ENCODE measurements at places on chromosomes 2 and 18. TPM values are rescaled to one million over a fixed set of nuclear protein-coding genes. Genes with fewer than 3 reads are reported as not detected.

GRCh38 chr2:28080911-28081310 lies 190.4 kb downstream of the BABAM2 start:
- DNase-seq, result no peak

- no peak for DNase-seq
These were observed 456.6 kb upstream of the REG3G start for GRCh38 chr2:78568782-78569373.

The INHA gene
- 4.1 TPM for total RNA-seq

GRCh38 chr2:12861344-12861930 lies 144.7 kb downstream of the TRIB2 start:
- DNase-seq, result no peak

The SCN3A gene
- total RNA-seq, result not detected

DNA sequence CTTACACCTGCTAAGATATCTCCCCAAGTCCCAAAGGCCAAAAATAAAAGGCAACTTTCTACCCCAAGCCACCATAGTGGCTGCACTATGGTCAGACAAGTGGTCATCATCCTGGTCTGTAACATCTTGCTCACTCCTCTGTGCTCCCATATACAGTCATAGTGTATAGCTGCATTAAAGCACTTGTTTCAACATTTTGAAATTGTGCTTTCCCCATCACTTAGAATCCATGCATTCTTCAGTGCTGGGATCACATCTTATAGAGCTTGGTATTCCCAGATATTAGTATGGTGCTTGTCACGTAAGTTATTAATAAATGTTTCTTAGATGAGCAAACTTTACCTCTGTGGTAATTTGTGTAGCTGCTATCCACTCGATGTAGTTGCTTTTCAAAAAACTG lies 40.4 kb upstream of the CDC42EP3 start:
- no peak for DNase-seq

The INPP1 gene
- total RNA-seq, result 13.3 TPM

DNA sequence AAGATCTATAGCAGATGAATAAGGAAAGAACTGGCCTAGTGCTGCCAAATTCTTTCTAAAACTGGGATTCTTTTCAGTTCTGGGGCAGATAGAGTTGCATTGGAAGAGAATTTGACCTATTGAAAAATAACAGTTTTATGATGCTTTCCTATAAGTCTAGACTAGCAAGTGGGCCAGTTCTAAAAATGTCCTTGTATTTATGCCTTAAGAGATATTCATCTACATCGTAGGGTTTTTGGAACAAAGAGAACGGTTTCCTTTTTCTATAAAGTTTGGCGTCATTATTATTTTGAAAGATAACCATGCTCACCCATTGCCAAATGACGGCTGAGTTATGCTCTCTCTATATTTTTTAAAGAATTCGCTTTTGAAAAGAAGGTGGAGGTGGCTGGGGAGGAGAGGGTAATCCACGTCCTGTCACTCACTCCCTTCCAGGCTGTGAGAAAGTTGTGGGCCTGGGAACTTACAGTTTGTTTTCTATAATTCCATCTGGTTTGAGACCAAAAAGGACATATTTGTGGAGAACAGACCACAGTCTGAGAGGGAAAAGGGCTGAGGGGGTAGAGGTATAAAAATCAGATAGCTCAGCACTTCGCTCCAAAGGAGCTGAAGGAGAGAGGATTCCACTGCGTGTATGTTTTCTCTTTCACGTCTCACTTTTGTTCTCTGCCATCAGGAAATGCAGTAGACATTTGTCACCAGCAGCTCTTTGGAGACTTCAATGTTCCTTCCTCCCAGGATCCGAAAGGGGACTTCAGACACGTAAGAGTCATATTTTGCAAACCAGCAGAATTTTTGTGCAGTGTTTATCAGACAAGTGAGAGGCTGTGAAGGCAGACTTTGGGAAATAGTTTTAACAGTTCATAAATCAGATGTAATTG lies 281.9 kb upstream of the FN1 start:
- DNase-seq, result no peak

DNA sequence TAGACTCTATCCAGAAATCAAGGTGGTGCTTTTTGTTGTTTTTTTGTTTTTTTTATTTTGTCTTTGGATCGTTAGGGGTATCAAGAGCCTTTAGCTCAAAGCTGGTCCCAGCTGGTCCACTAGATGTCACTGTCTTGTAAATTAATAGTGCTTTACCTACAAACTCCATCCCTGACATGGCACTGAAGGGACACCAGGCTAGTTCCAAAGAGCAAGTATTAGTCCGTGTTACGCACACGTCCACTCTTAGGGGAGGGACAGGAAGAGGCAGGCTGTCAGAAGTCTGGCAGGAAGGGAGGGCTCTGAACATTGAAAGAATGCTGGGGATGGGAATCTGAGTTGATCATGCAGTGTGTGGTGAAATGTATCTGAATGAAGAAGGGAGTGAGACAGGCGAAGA lies 85.9 kb upstream of the CCBE1 start:
- DNase-seq, result peak; percentile 72

The RRM2 gene
- total RNA-seq, result 191 TPM

DNA sequence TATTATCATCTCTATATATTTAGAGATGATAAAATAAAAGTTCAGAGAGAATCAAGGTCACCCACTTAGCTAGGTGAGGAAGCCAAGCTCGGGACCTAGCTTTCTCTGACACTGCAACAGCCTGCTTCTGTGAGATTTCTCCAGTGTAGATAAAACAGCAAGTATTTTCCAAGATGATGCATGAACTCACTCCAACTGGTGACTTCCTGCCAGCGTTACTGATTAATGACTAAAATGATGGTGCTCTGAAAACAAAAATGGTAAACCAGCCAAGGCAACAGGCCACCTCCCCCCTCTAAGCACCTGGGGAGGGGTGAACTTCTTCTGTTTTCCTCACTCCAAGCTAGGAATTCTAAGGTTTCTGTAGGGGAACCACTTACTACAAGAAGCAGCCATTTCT lies 510.2 kb upstream of the ID2 start:
- DNase-seq, result no peak

DNA sequence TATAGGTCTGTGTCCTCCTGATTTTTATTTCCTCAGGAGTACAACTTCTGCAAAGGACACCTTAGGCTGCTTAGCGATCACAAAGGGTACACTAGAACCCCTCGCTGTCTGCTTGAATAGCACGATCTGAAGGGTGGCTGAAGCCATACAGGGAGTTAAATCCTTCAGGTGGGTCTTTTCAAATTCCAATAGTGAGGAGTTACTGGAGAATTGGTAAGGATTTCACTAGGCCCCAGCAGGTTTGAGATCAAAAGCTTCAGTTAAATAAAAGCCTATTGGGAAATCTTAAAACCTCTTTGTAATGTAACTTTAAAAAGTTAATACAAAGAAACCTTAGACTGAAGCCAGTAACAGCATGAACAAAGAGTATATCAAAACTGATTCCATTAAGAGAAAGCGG lies 613.1 kb downstream of the ZEB2 start:
- no peak for DNase-seq

DNA sequence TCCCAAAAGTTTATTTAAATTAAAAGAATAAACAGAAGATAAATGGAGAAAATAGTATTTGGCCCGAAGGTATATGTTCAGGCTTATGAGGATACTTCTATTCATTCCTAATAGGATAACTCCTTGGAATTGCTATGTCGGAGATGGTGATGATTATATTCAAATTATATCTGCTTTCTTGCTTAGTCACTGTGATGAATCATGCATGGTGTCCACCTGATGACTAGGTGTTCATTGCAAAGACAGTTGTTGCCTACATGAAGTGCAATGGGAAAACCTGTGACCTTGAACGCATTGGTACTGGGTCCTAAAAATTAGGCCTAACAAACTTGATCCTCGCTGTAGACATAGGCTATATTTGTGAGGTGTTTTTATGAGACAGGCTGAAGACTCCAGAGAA lies 617.3 kb upstream of the ZEB2 start:
- no peak for DNase-seq

The EML6 gene
- 19.9 TPM for total RNA-seq

DNA sequence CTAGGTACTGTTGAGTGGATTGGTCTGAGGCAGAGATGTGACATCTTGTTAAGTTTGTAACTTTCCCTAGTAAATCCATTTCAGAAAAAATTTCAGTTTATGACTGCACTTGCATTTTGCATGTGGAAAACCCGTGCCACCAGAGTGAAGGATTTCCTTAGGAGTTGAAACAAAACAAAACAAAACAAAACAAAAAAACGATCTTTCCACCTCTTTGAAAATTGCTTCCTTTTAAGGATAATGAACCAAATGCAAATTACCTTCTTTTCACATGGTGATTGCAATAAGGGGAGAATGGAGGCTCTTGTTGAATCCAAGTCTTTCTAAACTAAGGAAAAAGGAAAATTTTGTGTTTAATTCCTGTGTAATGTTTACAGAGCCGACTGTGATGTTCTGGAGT lies 43.2 kb downstream of the PHLPP1 start:
- DNase-seq, result no peak

GRCh38 chr2:2705871-2706270 lies 374.8 kb upstream of the MYT1L start:
- no peak for DNase-seq

DNA sequence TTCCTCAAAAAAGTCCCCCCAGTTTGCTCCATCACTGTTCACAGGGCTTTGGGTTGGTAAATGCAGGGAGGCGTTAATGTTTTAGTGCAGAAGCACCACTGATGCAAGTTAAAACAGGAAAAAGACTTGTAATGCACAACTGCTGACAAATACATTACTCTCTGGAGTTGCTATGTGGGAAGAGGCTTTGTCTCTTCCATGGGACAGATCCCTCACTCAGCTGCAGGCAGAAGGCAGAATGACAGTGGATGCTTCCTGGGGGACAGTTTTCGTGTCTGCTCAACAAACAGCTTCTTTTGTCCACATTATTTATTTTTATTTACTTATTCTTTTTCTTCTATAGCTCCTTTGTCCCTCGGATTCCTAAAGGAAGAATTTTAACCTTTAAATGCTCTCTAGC lies 22.7 kb upstream of the KCNE4 start:
- no peak for DNase-seq

GRCh38 chr2:166357068-166357949 lies 18.4 kb downstream of the SCN9A start:
- DNase-seq, result no peak

- DNase-seq, result no peak
These were observed 32.2 kb downstream of the ZNF532 start for GRCh38 chr18:58896734-58897508.

- no peak for DNase-seq
These were observed 90.5 kb downstream of the INHBB start for GRCh38 chr2:120436460-120436739.

GRCh38 chr2:180952082-180952481 lies 28.3 kb upstream of the UBE2E3 start:
- DNase-seq, result no peak

- peak; percentile 49 for DNase-seq
These were observed 22.1 kb upstream of the EVA1A start for GRCh38 chr2:75582840-75583239.

The C2orf92 gene
- total RNA-seq, result 4.9 TPM

The CXCR1 gene
- not detected for total RNA-seq

- no peak for DNase-seq
These were observed 897.6 kb downstream of the BCL11A start for GRCh38 chr2:59655809-59656208.

The FAM237A gene
- not detected for total RNA-seq

The EVX2 gene
- total RNA-seq, result not detected

The OTX1 gene
- 3.0 TPM for total RNA-seq

The SERPINB13 gene
- total RNA-seq, result not detected

GRCh38 chr2:38192976-38193375 lies 117.0 kb upstream of the CYP1B1 start:
- DNase-seq, result no peak

DNA sequence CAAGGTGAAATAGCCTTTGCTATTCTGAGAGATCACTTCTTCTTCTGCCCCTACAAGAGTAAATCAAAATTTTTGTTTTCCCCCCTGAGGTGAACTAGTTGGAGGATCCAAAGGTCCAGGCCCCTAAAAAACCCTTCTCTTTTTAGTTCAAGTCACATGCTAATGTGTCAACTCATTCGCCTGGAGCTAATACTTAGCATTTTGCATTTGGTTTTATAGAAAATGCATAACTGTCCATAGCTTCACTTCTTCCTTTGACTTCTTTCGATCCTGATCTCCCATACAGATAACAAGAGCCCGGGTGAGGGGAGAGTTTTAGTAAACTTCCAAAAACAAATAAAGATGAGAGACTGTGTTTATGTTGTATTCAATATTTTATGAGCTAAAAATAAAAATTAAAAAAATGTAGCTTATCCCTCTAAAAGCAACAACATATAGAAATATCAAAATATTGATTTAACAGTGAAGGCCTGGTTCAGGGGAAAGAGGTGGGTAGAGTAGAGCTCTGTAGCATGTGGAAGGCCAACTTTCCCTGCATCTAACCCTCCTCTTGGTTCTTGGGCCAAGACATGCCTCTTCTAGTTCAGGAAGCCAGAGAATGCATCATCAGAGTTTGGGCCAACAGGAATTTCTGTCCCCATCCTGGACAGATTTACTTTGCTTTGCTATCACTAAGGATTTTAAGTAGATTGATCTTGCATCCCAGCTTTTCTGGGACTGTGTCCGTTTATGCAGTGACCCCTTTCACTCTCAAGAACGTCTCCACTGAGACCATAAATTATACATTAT lies 333.8 kb downstream of the ALK start:
- no peak for DNase-seq

GRCh38 chr2:207150284-207150683 lies 15.5 kb downstream of the KLF7 start:
- no peak for DNase-seq

DNA sequence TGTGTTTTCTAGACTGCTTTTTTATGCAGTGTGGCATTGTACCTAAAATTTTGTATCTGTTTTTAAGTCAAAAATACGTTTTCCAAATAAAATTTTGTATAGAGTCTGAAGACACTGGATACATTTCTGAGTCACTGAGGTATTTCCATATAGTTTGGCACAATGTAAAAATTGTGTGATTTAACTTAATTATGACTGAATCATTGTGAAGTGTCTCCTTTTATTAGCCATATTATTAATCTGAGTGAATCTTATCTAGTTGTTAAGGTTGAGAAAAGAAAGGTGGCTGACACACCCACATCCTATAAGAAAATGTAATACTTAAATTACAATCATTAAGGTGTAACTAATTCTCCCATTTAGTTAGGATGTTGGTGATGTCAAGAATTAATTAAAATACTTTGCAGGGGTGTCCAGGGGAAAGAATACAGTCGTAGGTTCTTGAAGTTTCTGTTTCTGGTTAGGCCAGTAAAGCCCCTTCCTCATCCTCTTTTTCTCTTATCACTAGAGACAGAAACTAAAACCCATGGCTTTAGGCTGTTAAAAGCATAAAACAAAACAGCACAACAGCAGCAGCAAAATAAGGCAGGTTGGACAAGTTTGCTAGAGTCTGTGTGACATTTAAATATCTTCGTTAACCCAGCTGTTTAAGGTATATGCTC lies 71.6 kb downstream of the UBE2E3 start:
- no peak for DNase-seq

DNA sequence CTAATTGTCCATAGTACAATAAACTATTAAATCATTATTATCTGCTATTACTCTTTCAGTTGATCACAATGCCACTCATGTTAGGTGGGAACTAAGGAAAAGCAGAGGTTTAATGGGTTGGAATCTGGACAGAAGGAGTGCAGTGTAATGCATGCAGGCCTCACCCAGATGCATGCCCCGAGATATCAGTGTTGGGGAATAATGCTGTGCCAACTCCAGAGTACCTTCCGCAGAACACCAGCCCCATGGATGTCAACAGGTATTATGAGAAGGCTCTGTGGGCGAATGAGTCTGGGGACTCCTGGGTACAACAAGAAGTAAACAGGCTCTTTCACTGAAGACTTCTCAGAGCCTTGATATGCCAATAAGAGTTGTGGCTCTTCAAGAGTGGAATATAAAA lies 377.4 kb downstream of the ALK start:
- no peak for DNase-seq

- DNase-seq, result no peak
These were observed 288.9 kb upstream of the FBXO11 start for GRCh38 chr2:48195169-48195568.

Measured in HepG2 (cell line).